Thyroid gland (tissue), 4 donors: ENCODE measurements at places on chromosomes 11 and 22. TPM values are rescaled to one million over a fixed set of nuclear protein-coding genes. Genes with fewer than 3 reads are reported as not detected.

The PGR gene
- total RNA-seq = 4.7 TPM

DNA sequence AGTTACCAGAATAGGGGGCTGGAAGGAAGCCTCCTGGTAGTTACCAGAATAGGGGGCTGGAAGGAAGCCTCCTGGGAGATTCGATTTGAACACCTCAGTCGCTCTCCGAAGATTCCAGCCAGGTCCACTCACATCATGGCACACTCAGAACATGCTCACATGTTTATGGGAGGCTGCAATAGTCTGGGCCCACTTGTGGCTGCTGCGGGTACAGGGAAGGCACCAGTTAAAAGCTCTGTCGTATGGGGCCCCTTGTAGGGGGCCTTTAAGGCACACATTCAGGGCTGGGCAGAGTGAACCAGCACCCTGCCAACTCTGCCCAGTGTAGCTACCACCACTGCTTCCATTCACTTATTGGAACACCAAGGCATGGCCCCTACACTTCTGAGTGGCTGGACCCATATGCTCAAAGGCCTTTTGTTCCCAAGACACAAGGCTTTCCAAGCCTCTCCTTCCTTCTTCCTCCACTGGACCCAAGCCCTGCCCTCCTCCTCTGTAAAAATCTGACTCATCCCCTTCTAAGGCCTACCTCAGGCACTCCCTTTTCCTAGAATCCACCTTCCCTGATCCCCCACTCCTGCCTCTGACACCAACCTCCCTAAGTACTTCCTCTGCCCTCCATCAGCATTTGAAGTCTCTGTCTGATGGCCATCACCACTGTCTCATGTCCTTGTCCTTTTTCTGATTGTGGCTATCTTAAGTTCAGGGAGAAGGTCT is 28.0 kb downstream of the USP35 start:
- no peak for DNase-seq
- peaks cover 9% of the 10 kb centered on the region for H3K36me3 ChIP-seq
- no peaks in the 10 kb centered on the region for H3K27me3 ChIP-seq

DNA sequence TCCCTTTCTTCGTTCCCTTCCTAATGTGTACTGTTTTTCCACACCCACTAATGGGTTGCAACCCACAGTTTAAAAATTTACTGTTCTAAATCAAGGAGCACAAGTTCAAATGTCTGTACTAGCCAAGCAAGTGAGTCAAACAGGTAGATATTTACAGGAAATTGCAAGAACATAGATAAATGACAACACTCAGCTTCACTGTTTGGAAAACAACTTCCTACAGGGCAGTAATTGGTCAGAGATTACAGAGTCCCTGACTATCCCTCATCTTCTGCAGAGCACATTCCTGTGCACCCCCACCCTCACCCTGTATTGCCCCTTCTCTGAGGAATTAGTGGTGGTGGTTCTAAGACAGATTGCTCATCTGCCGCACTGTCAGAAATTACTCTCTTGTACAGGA is 1.9 kb downstream of the SERPING1 start:
- no peaks in the 10 kb centered on the region for H3K27me3 ChIP-seq
- peaks cover 6% of the 10 kb centered on the region for H3K4me1 ChIP-seq
- DNase-seq = no peak
- H3K27ac ChIP-seq = no peak overlapping the region
- H3K36me3 ChIP-seq = no peaks in the 10 kb centered on the region
- H3K4me3 ChIP-seq = no peak overlapping the region

DNA sequence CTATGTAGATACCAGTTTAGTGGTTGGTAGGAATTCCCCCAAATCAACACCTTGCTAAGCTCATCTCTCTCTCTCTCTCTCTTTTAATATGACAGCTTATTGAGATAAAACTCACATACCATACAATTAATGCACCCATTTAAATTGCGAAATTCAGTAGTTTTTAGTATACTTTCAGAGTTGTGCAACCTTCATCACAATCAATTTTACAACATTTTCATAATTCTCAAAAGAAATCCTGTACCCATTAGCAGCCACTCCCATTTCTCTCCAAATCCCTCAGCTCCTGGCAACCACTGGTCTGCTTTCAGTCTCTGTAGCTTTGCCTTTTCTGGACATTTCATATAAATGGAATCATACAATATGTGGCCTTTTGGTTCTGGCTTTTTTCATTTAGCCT is 13.3 kb downstream of the NNMT start:
- peaks cover 10% of the 10 kb centered on the region for H3K36me3 ChIP-seq
- H3K4me3 ChIP-seq = no peak overlapping the region
- peak overlapping the region; percentile 34 for H3K27ac ChIP-seq
- peaks cover 15% of the 10 kb centered on the region for H3K4me1 ChIP-seq
- H3K27me3 ChIP-seq = no peaks in the 10 kb centered on the region

The GSTT2B gene
- 10.3 TPM for total RNA-seq

DNA sequence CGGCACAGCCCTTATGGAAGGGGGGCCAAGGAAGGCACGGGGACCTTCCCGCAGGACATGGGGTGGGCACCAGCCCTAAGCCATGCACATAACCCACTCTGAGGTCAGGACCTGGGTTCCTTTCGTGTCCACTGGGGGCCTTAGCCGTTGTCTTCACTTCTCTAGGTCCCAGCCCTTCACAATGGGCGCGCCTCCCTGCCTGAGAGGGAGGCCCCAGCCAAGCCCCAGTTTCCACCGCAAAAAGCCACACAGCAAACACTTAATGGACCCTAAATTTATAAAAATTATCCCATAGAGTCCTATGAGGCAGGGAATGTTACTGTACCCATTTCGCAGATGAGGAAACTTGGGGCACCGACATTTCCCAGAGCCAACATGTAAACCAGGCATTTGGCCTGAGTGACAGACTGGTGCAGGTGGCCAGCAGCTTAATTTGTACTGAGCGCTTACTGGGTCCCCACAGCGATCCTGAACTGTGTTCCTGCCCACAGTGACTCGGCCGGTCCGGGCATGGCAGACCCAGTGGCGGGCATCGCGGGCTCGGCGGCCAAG is 1.2 kb downstream of the GAS2L1 start:
- H3K36me3 ChIP-seq = no peaks in the 10 kb centered on the region
- no peaks in the 10 kb centered on the region for H3K27me3 ChIP-seq
- peak overlapping the region; percentile 75 for H3K4me3 ChIP-seq
- DNase-seq = no peak
- peaks cover 55% of the 10 kb centered on the region for H3K4me1 ChIP-seq

DNA sequence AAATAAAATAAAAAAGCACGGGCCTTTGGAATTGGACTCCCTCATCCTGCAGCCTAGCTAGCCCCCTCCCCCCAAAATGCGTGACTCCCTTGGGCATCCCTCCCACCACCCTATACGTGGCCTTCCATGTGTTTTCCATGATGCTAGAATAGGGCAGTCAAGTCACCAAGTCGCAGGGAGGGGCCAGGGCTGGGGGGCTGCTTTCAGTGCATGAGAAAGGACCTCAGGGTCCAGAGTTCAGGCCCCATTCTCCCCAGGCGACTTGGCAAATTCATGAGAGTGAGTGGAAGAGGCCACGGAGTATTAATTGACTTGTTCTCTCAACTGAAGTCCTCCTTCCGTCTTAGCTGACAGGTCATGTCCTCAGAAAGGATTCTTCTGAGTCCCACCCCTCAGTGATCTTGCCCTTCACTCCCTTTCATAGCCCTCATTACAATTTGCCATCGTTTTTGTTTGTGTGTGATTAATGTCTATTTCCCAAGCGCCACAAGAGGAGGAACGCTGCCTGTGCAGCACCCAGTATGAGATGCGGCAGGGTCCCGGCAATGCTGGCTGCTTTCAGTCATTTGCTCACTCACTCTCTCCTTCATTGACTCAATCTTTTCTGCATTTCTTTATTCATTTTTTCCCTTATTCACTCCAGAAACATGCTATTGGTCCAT is 17.4 kb downstream of the LRRC32 start:
- peak overlapping the region; percentile 56 for H3K27ac ChIP-seq
- no peaks in the 10 kb centered on the region for H3K4me1 ChIP-seq
- H3K4me3 ChIP-seq = no peak overlapping the region
- H3K36me3 ChIP-seq = no peaks in the 10 kb centered on the region

The OR4X1 gene
- total RNA-seq = not detected

DNA sequence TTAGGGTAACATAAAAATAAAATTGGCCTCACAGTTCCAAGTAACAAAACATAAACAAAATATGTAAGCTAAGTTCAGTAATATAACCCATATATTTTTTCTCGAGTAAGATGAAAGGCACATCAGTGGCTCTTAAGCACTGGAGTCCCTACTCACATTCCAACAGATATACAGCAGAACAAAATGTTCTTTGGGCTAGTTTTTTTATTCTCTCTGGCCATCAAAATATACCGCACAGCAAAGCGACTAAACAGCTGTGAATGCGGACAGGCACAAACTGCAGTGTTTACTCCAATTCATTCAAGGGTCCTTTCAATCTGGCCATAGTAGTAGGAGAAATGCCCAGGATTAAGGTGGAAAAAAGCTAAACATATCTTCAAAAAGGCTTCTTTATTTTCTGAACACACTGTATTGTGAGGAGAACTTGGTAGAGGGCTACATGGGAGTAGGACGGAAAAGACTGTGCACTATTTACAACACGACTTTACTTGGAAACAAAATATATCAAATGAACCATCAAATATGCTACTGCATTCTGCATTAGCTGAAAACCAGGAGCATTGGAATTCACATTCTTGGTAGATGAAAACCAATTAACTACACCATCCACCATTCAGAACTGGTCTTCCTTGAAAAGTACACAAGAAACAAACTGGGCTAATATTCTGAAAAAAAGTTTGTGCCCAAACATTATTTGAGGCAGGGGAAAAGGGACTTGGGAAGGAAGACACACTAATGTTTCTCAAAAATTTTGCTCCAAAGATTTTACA is 4.4 kb downstream of the CDON start:
- H3K4me3 ChIP-seq = no peak overlapping the region
- no peak for DNase-seq
- no peaks in the 10 kb centered on the region for H3K27me3 ChIP-seq
- H3K4me1 ChIP-seq = peaks cover 13% of the 10 kb centered on the region
- no peak overlapping the region for H3K27ac ChIP-seq
